Fibroblast of lung (primary cell): ENCODE measurements at places on chromosomes 3 and 15.

DNA sequence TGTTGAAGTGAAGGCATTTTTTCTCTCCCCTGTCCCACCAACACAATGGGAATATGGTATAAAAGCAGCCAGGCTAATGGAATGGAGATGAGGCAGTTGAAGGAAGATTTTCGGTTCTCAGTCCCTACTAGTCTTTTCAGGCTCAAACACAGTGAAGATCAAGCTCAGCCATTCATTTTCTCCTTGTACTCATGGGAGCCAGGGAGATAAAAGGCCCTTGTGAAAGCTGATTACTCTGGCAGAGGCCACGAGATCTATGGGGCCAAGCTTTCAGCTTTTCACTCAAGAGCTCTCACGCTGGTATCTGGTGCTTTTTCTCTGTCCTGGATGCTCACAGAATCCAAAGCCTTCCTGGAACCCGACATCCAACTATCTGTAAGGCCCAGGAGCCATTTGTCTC is 14.5 kb upstream of the FAN1 start:
- DNase-seq: no peak

- no peak for DNase-seq
These were observed 20.7 kb upstream of the CAV3 start for GRCh38 chr3:8712908-8713255.

- no peak for DNase-seq
These were observed 45.3 kb downstream of the DNAJB8 start for GRCh38 chr3:128421439-128421836.

DNA sequence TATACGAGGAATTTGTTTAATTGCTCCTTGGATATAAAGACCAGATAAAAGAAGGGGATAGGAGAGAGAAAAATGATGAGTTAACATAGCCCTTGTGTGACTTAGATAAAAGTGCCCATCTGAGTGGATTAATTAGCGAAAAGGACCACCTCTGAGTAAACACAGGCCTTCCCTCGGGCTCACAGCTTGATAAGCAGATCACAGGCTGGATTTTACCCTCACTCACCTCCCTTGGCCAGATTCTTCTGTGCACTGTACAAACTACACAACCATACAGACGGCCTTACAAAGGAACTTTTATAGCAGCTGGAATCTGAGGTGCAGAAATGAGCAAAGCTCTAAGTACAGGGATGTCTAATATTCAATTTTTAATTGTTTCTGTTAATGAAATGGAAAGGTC is 112.4 kb upstream of the STT3B start:
- DNase-seq: no peak

- DNase-seq: no peak
These were observed 421.7 kb upstream of the GRM7 start for GRCh38 chr3:6439226-6439625.
